RPMI8226 (cell line): ENCODE measurements at places on chromosomes 6 and 20.

DNA sequence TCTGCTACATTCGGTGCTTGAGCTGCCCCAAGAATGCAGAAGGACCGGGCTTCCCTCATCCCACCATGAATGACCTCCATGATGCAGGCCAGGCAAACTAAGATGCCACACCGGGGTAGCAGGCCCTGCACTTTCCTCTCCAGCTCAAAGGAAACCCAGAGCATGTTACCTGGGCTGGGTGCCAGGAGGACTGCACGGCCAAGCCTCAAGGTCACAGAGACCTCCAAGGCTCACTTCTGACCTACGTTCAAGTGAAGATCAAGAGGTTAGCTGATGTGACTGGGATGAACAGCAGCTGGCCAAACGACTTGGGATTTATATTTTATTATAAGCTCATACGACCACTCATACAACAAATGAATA lies 501.8 kb downstream of the CD83 start:
- DNase-seq = peak; percentile 74

DNA sequence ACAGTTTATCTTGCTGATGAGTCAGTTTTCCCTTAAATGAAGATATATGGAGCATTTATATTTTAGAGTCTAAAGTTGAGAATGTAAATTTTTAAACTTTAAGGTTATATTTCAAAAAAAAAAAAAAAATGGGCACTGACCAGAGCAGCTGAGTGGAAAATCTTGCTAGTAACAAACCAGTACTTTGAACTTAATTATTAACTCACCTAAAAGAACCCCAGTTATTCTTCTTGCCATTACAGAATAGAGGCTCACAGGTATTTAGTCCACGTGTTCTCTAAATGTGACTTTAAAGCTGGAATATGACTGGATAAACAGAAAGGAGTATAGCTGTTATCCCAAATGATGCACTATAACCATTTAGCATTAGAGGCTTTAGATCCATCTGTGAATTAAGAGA lies 178.4 kb downstream of the COL9A1 start:
- DNase-seq = no peak

GRCh38 chr6:13135152-13135551 lies 193.2 kb downstream of the TBC1D7 start:
- DNase-seq = no peak

DNA sequence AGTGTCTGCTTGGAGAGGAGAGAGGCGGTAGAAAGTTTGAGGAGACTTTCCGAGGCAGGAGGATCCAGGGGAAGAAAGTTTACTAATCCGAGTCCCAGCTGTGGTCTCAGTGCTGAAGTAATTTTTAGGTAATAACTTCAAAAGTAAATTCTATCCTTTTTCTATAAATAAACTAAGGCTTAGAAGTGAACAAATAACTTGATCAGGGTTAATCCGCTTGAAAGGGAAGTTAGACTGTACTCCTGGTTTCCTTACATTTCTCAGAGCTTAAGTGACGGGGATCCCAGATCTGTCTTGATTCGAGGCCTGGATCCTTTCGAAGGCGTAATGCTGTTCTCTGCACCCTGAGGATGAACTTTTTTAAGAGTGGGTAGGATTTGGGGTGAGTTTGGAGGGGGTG lies 2.6 kb downstream of the STK35 start:
- DNase-seq = no peak

DNA sequence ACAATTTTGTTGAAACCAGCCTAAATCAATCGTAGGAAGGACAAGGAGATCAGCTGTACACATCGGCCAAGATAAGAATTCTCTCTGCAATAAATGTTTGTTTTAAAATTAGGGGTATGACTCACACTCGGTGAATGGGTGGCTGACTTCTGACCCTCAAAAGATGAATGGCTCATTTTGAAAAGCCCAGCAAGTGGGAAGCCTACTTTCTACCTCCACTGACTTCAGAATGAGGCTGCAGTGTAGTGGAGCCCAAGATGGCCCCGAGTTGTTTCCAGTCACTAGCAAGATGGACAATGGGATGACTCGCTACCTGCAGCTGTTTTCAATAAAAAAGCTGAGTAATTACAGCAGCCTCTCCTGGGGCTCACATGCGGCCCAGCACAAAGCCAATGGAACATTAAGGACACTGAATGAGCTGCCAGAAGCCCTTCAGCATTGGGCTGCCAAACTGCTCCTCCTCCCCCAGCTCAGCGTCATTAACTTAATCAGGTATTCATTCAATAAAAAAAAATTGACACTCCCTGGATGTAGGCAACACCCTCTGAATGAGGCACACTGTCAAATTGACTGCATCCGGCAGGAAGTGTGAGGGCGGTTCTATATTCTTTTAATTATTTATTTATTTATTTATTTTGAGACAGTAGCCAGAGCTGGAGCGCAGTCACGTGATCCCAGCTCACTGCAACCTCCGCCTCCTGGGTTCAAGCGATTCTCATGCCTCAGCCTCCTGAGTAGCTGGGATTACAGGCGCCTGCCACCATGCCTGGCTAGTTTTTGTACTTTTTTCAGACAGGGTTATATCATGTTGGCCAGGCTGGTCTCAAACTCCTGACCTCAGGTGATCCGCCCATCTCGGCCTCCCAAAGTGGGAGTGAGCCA lies 107.3 kb downstream of the GMPR start:
- DNase-seq = no peak

- no peak for DNase-seq
Measured at GRCh38 chr6:78345882-78346281, 521.5 kb upstream of the IRAK1BP1 start.

GRCh38 chr6:21648475-21649050 lies 55.0 kb downstream of the SOX4 start:
- DNase-seq = no peak

- peak; percentile 22 for DNase-seq
Measured at GRCh38 chr6:31401403-31401802, 2.0 kb upstream of the MICA start.

DNA sequence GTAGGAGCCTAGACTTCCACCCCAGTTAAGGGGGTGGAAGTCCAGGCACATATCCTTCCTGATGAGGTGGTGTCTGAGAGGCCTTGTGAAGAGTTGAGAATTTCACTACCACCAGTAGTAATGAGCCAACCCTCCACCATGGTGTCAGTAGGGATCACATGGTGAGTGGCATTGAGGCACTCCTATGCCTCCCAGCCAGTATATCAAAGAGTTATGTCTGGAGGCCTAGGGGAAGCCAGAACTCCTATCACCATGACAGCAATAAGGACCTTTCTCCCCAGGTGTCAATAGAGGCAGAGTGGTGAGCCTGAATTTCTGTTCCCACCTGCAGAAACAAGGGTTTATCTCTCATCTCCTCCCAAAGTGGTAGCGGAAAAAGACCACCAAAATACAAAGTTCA lies 106.6 kb upstream of the ADTRP start:
- no peak for DNase-seq

DNA sequence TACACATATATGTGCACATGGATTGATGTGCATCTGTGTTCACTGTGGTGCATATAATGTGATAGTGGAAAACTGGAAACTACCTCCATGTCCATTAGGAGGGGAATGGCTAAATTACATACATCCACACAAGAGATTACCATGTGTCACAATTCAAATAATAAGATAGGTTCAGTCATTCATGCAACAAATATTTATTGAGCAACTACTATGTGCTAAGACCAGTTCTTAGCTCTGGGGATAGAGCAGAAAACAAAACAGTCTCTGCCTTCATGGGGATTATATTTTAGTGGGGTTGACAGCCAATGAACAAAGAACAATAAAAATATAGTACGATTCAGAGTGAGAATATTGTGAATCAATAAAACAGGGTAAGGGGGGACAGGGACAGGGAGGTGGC lies 61.7 kb upstream of the PTGIS start:
- DNase-seq = no peak

DNA sequence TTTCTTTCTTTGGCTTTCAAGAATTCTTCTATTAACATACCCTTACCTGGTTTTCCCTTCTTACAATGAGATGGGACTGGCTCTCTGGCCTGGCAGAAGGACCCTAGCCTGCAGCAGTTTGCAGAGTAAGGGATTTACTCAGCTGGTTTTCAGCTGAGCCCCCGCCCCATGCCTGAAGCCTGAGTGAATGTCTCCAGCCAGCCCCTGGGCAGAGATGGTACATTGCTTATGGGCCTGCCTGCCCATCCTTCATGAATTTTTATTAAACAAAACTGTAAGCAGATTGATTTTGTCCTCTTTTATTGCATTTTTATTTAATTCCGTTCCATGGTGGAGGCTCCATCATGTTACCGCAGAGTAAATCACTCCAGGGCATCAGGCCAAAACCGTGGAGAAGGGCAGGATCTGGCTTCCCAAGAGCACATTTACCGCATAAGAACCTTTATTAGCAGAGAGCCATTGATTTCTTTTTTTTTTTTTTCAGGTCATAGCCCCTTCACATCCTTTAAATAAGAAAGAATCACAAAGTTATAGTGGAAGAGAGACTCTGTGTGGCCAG lies 316.2 kb downstream of the DHX35 start:
- DNase-seq = no peak

GRCh38 chr6:54516321-54516720 lies 208.1 kb downstream of the TINAG start:
- no peak for DNase-seq

GRCh38 chr6:101224751-101225150 lies 168.8 kb upstream of the GRIK2 start:
- no peak for DNase-seq
